Amniotic epithelial cell (primary cell): ENCODE measurements at places on chromosomes 2 and 18.
A peak's percentile ranks its signal among the peaks of the same experiment; 100 is the strongest.

- peak; percentile 24 for DNase-seq
Observed at GRCh38 chr2:165161510-165161909, 42.3 kb downstream of the SCN3A start.

- peak; percentile 71 for DNase-seq
Observed at GRCh38 chr2:43184339-43184895, 42.0 kb downstream of the ZFP36L2 start.

- no peak for DNase-seq
Observed at GRCh38 chr18:42229211-42230210, 274.5 kb downstream of the PIK3C3 start.

DNA sequence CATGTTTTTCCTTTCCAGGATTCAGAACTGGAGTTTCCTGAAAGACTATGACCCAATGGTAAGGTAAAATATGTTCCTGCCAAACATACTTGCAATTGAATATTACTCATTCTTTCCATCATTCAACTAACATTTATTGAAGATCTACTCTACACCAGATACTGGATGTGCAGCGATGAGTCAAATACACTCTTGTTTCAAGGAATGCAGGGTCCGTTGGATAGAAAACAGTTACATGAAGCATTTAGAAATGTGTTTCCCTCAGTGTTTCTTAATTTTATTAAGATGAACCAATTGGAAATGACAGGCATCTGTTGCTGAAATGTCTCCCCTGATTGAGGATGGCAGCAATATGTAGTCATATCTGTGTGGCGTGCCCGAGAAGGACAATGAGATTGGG, 14.8 kb upstream of the SLC66A3 start:
- DNase-seq = no peak

GRCh38 chr2:43877782-43878464, 39.2 kb downstream of the ABCG8 start:
- peak; percentile 46 for DNase-seq

DNA sequence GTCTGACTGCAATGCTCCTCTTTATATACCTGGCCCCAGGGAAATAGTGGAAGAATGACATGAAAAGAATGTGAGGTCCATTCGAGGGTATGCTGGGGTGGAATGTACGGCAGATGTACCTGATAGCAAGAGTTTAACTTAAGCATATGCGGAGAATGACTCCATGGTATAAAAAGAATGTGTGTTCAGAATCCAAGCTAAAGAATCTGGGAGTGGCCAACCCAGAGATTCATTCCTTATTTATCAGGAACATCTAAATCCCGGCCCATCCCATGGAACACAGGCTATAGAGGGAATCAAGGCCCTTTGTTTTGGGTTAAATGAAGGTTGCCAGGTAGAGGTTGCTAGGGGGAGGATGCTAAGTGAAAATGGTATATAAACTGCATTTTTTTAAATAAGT, 150.0 kb downstream of the ZNF385B start:
- DNase-seq = peak; percentile 15

DNA sequence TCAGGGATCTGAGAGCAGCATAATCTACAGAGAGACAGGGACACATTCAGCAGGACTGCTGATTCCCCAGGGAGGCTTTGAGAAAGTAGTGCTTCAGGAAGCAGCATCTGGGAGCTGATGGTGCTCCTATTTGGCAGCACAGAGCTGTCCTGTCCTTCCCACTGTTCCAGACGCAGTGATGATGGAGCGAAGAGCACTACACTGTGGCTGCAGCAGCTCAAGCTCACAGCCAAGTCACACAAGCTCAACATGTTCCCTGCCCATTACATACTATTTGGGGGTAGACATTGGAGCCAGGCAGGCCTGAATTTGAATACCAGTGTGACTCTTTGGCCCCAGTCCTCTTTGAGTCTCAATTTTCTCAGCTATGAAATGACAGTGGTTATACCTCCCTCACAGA, 15.2 kb upstream of the GALM start:
- DNase-seq = no peak

GRCh38 chr2:48529676-48530032, 300 bp upstream of the STON1 start:
- no peak for DNase-seq

DNA sequence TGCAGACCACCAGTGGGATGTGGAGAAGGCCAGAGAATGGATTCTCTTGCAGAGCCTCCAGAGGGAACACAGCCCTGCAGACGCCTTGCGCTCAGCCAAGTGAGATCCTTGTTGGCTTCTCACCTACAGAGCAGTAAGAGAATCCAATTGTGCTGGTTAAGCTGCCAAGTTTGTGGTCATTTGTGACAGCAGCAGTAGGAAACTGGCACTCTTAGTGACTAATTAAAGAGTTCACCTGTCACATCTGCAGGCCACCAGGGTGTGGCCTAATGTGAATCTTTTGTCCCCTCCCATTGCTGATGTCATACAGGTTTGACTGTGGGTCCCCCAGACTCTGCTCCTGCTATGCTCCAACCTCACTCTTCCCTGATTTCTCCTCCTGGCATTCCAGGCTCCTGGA, 235.9 kb downstream of the TFCP2L1 start:
- no peak for DNase-seq

DNA sequence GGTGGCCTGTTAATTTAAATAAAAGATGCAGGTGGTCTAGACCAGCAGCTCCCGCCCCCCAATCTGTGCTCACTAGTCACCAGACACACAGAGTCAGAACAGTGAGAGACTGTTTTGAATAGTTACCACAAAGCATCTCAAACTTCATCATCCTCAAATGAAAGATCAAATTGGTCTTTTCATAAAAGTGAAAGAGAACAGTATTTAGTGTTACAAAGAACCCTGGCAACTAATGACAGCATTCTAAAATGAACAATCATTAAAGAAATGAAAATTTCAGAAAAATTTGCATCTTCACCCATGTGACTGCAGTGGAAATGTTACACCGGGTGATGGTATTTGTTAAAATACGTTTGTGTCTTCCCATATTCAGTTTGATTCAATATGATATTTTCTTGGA, 65.5 kb upstream of the PMAIP1 start:
- DNase-seq = no peak

DNA sequence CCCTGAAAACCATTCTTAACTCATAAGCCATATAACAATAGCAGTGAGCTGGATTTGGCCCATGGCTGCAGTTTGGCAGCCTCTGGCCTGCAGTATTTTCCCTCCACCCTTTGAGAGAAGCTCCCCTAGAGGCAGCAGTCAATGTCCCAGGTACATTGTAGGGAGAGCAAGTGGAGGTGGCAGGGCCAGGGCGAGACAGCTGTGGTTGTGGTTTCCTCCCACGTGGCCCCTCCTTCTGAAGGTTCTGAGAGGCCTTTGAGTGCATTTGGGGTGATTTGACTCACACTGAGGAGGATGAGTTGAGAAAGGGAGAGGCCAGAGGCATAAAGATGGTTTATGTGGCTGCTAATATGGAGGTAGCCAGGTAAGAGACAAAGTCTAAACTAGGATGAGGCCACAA, 45.5 kb upstream of the LDAH start:
- DNase-seq = no peak
